ENCODE measurements at places on chromosomes 4 and X.

DNA sequence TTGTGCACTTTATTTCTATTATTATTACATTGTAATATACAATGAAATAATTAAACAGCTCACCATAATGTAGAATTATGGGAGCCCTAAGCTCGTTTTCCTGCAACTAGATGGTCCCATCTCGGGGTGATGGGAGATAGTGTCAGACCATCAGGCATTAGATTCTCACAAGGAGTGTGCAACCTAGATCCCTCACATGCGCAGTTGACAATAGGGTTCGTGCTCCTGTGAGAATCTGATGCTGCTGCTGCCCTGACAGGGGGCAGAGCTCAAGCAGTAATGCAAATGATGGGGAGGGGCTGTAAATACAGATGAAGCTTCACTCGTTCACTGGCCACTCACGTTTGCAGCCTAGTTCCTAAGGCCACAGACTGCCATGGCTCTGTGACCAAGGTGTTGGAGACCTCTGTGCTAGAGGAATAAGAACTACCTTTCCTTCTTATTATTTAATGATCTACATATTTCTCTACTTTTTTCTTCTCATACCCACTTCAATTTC, 492.9 kb upstream of the INTU start:
- no peak for DNase-seq

- DNase-seq: no peak
Measured at GRCh38 chr4:126130215-126130614, 815.5 kb downstream of the FAT4 start.

GRCh38 chrX:38717871-38718270, 83.4 kb upstream of the MID1IP1 start:
- no peak for DNase-seq

GRCh38 chr4:155564880-155565279, 101.8 kb upstream of the GUCY1A1 start:
- no peak for DNase-seq

GRCh38 chrX:147322496-147322895, 508.0 kb upstream of the CXorf51A start:
- no peak for DNase-seq

GRCh38 chr4:6983544-6984142, 59.5 kb upstream of the TADA2B start:
- DNase-seq: no peak

GRCh38 chr4:8639777-8640720, 47.5 kb downstream of the CPZ start:
- no peak for DNase-seq

DNA sequence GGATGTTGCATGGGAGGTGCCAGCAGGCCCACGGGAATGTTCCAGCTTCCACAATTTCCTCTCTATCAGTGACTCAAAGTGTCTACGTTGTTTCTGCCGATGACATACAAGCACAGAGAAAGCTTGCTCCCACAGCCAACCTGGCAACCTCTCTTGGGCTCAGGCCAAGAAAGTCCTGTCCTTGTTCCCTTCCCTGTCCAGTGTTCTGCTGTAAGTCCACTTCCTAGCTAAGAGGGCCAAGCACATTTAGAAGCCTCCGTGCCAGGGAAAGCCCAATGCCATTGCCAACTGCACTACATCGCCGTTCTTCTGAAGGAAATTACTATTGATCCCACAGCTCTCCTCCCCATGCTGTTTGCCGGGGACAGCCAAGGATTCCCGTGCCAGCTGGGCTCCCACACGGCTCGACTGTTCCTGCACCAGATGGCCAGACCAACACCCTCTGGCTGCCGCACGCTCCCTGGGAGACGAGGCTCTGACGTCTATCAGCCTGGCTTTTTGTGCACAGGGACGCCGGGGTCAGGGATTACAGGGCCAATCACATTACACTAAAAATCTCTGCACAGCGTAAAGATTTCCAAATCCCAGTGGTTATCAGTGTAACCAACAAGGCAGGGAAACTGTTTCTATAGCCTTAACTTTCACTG, 284.0 kb downstream of the BCOR start:
- no peak for DNase-seq

DNA sequence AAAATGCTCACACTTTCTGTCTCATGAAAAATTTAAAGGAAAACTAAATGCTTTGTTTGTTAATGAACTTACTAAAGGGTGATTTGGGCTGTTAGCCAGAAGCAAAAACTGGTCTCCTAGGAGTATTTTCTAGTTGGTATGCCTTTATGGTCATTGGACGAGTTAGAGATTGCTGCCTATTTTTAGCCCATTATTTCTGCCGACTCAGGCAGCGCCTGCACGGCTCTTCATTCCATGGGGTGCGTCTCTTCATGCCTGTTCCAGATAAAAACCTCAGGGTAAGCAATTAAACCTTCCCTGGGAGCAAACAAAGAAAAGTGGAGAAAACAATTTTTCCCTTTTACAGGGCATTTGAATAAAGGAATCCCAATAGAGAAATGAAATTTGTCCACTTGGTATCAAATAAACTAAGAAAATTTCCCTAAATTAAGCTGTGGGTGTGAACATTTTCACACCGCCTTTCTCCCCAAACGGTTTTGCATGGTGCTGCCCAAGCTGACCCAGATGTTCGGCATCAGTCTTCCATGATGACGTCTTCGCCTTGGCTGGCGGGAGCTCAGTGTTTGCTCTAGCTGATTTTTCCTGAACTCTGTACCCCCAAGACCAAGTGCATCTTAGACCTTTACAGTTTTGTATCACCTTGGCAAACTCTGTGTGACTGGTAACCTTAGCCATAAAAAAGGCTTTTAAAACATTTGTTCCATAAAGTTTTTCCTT, 61.7 kb upstream of the ADGRG2 start:
- DNase-seq: no peak

DNA sequence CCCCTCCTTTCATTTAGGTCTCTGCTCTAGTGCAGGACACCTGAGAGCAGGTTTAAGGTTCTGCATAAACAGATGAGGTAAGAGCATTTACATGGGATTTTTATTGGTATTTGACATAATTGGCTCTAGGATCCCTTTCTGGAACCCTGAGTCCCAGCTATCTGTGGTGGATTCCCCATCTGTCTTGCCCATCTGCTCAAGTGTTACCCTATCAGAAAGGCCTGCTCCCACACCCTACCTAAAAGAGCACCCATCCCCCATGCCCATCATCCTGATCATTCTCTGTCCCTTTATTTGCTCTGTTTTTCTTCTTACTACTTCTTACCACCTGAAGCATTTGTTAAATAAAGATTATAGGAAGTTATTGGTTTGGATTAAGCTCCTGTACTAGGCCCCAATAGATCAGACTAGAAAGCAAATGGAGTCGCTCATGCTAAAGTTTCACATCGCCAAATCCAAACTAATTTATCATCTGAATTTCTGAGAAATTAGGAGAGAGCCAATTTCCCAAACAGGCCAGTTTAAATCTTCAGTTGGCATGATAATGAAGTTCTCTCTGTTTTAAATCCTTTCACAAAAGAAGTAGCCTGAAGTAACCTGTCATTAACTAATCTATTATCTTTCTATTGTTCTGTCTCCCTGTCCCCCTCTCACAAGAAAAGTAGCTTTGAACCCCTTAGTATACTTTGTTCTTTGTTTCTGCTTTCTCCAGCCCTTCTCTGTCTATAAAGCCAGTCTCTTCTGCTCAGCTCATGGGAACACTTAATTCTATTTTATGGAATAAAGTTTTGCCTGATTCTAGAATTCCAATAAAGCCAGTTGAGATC, 178.6 kb downstream of the ZNF674 start:
- no peak for DNase-seq

DNA sequence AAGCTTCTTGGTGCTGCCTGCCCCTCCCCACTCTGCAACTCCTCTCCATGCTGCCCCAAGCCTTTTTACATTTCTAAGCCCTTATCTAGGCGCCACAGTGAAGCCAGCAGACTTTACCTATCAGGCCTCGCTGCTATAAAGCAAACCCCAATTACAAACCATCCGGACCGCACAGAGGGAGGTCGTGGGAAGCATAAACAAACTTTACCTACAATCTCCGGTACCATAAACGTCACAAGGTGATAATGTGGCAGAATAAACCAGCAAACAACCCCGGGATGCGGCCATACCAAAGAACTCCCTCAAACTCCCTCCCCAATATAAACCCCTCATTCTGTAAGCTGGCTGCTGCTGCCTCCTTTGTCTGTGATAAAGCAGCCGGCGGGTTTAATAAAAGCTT, 54.0 kb upstream of the ZCCHC13 start:
- no peak for DNase-seq

DNA sequence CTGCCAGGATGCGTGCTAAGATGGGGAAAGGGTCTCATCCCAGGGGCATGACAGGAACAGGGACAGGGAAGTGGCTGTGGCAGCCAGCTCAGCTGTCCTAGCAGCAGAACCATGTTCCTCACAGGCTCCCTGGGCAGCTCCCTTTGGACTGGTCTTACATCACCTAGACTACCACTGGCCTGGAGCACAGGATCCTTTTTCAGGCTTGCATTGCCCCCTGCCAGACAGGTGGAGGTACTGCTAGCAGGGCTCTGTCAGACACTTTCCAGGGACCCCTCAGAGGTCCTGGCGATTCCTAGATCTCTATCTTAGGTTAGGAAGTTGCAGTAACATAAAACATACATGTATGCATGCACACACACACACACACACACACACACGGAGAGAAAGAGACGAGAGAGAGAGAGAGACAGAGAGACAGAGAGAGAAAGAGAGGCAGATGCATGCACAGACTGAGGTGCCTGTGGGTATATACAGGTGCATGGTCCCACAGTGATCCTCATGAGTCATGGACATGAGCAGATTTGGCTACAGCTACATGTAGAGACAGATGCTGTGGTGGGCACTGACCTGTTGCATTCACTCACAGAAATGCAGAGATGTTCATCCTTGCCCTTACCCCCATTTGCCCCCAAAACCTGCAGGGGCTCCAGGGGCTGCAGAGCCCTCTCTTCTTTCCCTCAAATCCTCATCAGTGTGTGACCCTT, 63.6 kb downstream of the STARD8 start:
- no peak for DNase-seq

GRCh38 chr4:67658302-67658701, 42.7 kb downstream of the UBA6 start:
- DNase-seq: no peak

- no peak for DNase-seq
Measured at GRCh38 chr4:81215931-81216330, 909 bp upstream of the PRKG2 start.

DNA sequence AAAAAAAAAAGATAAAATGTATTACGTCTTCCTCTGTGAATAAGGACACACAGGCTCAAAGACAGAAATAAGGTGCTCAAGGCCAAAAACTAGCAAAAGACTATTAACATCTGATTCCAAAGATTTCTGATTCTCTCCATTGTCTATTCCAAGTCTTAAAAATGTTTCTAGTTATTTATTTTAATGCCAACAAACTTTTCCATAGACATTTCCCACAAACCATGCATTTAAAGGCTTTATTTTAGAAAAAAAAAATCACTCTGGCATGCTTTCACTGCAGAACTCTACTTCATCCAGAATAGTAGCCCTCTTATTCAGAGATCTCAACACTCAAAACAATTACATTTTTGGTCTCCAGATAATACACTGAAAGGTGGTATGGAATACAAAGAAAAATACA, 545.0 kb upstream of the TENM3 start:
- no peak for DNase-seq

- no peak for DNase-seq
Measured at GRCh38 chr4:107050525-107051135, 14.5 kb upstream of the DKK2 start.

- no peak for DNase-seq
Measured at GRCh38 chrX:80879143-80879542, 69.5 kb upstream of the BRWD3 start.

DNA sequence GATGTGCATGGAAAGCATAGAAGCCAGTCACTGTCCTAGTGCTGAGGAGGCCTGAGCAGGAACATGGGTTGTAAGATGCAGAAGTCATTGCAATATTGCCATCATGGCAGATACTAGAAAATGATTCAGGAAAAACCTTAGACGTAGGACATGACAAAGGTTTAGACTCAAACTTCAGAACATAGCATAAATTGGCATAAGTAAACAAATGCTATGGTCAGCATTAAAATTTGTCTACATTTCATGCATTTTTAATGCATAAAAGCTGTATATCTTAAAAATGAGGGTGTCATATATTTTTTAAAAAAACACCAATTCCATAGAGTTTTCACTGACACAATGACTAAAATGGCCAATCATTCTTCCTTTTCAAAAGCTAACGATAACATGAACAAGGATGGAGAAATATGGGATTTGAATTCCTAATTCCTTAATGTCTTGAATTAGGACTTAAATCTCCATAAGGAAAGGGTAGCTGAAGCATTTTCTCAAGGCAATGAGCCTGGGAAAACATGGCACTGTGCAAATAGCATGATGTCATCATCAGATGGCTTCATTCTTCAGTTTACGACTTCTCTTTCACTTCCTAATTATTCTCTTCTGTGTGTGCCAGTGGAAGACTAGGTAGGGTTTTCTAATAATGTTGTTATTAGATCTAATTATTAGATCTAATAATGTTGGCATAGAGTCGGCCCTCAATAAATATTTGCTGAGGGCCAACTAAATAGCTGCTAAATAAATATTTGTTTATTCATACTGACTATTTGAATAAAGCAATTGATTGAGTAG, 125.1 kb upstream of the FRG1 start:
- DNase-seq: no peak

DNA sequence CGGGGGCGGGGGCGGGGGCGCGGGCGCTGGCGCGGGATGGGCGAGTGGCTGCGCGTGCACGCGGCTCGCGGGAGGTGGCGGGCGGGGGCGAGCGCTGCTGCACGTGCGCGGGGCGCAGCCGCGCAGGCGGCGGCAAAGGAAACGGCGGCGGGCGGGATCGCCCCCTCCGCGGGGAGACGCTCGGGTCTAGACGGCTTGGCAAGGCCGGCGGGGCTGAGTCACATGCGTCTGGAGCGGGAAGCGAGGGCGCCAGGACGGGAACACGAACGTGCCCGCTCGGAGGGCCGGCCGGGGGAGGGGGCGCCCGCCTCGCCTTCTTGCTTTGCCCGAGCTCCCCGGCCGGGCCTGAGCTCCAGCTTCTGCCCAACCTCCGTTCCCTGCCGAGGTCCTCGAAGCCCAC, 4.3 kb upstream of the HAUS7 start:
- no peak for DNase-seq

GRCh38 chrX:49282647-49283011, 13.0 kb downstream of the PPP1R3F start:
- no peak for DNase-seq

DNA sequence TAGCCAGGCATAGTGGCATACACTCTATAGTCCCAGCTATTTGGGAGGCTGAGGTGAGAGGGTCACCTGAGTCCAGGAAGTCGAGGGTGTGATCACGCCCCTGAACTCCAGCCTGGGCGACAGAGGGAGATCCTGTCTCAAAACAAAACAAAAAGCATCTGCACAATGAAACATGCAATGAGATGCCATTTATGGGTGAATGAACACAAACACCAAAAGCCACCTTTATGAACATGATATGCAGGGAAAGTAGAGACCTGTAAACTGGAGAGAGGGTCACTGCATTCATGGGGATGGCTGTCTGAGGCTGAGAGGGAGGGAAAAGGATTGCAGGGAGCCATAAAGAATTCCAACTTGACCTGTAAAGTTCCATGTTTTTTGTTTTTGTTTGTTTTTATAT, 70.7 kb downstream of the EVC start:
- no peak for DNase-seq

GRCh38 chr4:113828702-113829101, 67.2 kb upstream of the CAMK2D start:
- no peak for DNase-seq

Data from Panc1 (cell line).